ENCODE measurements at places on chromosomes 11 and 22. TPM values are rescaled to one million over a fixed set of nuclear protein-coding genes. Genes with fewer than 3 reads are reported as not detected.

DNA sequence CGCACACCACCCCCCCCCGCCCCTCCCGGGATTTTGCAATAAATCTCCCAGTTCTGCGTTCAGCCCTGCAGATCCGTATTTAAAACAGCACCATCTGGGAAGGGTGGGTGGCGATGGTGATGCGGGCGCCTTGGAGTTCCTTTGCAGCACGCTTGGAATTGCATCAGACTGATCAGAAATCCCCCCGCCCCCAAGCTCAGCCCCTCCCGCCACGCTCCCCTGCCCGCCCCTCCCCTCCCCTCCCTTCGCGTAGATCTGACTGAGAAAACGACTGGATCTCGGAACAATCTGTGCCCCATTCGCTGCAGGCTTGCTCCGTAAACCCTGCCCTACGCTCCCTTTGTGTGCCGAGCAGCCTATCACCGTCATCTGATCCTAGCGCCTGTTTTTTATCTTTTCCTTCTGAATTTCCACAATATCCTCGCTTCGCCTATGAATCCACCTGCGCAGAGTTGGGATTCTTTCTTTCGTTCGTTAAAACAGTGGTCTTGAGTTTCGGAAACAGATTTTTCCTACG lies 18.1 kb upstream of the BDNF start:
- no peak for DNase-seq

DNA sequence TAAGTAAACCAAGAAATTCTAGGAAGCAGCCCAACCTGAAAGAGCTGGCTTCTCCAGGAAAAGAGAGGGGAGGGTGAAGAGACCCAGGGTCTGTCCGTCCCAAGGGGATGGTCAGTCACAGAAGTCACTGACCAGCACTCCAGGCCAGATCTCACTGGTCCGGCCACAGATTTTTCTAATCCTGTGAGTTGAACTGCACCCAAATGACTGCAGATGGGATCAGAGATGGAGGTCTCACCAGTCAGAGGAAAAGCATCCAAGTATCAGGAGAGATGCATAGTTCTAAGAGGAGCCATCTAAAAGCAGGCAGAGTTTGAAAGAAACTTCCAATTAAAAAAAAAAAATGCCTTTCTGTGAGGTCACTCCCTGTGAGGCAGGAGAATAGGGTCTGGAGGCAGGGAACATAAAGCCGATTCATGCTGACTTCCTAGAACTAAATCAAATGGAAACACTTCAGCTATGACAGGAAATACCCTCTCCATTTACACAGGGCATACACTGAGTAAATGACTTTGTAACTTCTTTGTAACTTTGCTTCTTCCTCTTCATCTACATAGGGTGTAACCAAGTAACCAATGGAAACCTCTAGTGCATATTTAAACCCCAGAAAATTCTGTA lies 144.5 kb downstream of the CCDC34 start:
- DNase-seq, result no peak

GRCh38 chr22:30028731-30029130 lies 51.5 kb upstream of the HORMAD2 start:
- DNase-seq, result no peak

DNA sequence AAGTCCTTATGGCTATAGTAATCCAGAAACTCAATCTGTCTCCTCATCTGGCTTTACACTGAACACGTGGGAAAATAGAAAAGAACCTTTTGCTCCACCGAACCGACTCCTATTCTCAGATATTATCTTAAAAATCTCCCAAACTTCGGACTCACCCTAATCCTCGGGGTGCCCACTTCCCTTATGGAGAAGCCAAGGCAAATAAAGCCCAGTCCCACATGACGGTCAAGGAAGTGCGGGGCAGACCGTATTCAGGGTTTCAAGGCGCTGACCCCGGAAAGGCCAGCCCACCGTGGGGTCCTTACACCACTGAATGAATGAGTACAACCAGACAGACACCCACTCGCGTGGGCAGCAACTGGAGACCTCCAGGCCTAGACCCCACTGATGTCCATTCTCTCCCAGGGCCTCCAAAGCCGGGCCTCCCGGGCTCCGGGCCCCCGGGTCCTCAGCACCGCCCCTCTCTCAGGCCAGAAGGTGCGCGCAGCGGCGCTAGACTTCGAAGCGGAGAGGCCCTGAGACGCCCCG lies 489 bp downstream of the NUP98 start:
- no peak for DNase-seq

SLC15A3 gene
- 11.6 TPM for total RNA-seq

KCNQ1 gene
- 43.0 TPM for total RNA-seq

Measured in cardiac septum (tissue), 1 donor.